ENCODE measurements at places on chromosomes 1 and 21.
A peak's percentile ranks its signal among the peaks of the same experiment; 100 is the strongest.

GRCh38 chr1:9062846-9063245 lies 6.6 kb downstream of the SLC2A5 start:
- no peak for DNase-seq

DNA sequence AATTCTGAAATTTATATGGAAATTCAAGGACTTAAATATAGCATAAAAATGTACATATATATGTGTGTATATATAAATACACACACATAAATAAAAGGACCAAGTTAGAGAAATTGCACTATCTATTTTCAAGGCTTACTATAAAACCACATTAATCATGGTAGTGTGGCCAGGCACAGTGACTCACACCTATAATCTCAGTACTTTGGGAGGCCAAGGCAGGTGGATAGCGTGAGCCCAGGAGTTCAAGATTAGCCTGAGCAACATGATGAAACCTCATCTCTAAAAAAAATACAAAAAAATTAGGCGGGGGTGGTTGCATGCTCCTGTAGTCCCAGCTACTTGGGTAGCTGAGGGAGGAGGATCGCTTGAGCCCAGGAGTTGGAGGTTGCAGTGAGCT lies 171.4 kb upstream of the GORAB start:
- DNase-seq = no peak

GRCh38 chr1:225242611-225243010 lies 185.2 kb downstream of the LBR start:
- no peak for DNase-seq

DNA sequence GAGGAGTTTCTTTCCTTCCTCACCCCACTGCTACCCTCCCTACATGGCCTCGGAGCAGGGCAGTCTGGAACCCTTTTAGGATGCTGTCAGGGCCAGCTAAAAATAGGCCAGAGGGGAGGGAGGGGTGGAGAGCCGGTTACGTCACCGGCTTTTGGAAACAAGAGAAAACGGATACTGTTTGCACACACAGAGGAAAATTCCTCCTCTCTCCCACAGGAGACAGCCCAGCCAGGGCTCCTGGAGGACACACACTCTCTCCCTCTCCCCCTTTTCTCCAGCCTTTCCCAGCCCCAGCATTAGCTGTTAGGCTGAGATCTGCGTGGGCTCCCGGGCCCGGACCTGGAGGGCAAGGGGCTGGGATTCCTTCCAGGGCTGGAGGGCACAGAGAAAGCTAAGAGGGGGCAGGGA lies 20.0 kb upstream of the ALDH4A1 start:
- peak; percentile 66 for DNase-seq
